Thymus (tissue), 14 donors: ENCODE measurements at places on chromosomes 12 and 14. TPM values are rescaled to one million over a fixed set of nuclear protein-coding genes. Genes with fewer than 3 reads are reported as not detected.

Gene ADCY6
- 2.6 TPM for total RNA-seq

Gene AKAP5
- 2.2 TPM for total RNA-seq

Gene CMA1
- total RNA-seq: 0.28 TPM

Gene COQ6
- total RNA-seq: 13.3 TPM

Gene TAS2R20
- 0.76 TPM for total RNA-seq

Gene JAG2
- 8.8 TPM for total RNA-seq

Gene LPAR5
- total RNA-seq: 2.4 TPM

Gene CIDEB
- 8.1 TPM for total RNA-seq
